Endothelial cell of coronary artery (primary cell): ENCODE measurements at places on chromosomes 13 and 19. TPM values are rescaled to one million over a fixed set of nuclear protein-coding genes. Genes with fewer than 3 reads are reported as not detected.

GRAMD1A gene
- 33.4 and 57.0 TPM in 2 replicates for total RNA-seq

NKPD1 gene
- 0.09 and 0.19 TPM in 2 replicates for total RNA-seq

C1QTNF9 gene
- not detected in 2 replicates for total RNA-seq

NLRP4 gene
- total RNA-seq, result not detected in 2 replicates

C19orf85 gene
- total RNA-seq, result not detected in 2 replicates

CYP4F12 gene
- not detected in 2 replicates for total RNA-seq

IGFL2 gene
- 0.09 TPM in 1 of 2 replicates, not detected in the other for total RNA-seq

KLF2 gene
- total RNA-seq, result 7.2 and 15.4 TPM in 2 replicates

ZNF723 gene
- not detected in 2 replicates for total RNA-seq

C19orf81 gene
- 0.56 and 1.2 TPM in 2 replicates for total RNA-seq

DCLK1 gene
- total RNA-seq, result 0.99 and 3.5 TPM in 2 replicates

RASGRP4 gene
- not detected in 2 replicates for total RNA-seq

ADM5 gene
- 0.47 and 0.54 TPM in 2 replicates for total RNA-seq

SCGB2B2 gene
- 0.09 and 0.27 TPM in 2 replicates for total RNA-seq

DACT3 gene
- 0.19 and 0.27 TPM in 2 replicates for total RNA-seq

ARL11 gene
- 0.09 TPM in 2 replicates for total RNA-seq

SPRED3 gene
- total RNA-seq, result 4.3 and 5.3 TPM in 2 replicates

SIAH3 gene
- total RNA-seq, result under 0.01 TPM in 1 of 2 replicates, not detected in the other
